ENCODE measurements at places on chromosomes 16 and 17.

DNA sequence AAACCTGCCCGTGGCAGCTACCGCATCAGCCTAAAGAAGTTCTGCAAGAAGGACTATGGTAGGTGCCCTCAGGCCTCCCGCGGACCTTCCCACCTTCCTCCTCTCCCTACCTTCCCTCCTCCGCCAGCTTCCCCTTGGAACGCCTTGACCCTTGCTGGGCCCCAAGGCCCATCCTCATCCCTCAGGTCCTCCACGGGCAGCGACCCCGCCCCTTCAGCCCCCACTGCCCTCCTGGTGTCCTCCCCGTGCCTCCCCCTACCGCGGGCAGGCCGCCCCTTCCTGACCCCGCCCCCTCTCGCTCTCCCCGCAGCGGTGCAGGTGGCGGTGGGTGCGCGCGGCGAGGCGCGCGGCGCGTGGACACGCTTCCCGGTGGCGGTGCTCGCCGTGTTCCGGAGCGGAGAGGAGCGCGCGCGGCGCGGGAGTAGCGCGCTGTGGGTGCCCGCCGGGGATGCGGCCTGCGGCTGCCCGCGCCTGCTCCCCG is 1.4 kb upstream of the TBC1D24 start:
- DNase-seq: no peak

DNA sequence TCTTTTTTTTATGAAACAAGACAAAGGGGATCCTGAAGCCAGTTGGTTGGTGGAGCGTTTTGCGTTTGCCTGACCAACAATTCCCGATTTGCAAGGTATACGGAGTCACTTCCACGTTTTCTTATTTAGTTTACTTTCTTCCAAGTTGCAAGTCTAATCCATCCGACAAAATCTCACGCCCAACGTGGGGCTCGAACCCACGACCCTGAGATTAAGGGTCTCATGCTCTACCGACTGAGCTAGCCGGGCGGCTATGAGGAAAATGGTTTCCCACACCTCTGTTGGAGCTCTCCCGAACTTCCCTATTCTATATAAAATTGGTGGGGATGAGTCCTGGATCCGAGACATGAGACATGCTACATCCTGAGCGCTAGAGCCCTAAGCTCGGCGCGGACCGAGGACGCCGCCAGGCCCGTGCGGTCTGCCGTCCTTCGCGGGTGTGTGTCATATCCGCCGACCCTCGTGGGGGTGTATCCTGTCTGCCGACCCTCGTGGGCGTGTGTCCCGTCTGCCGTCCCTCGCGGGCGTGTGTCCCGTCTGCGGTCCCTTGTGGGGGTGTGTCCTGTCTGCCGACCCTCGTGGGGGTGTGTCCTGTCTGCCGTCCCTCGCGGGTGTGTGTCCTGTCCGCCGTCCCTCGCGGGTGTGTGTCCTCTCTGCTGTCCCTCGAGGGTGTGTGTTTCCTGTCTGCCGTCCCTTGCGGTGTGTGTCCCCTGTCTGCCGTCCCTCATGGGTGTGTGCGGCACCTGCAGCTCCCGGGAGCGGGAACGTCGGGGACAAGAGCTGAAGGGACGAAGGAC is 22.6 kb downstream of the ZNF213 start:
- no peak for DNase-seq

- DNase-seq: no peak
These were observed 143.3 kb upstream of the AXIN2 start for GRCh38 chr17:65704731-65705130.

DNA sequence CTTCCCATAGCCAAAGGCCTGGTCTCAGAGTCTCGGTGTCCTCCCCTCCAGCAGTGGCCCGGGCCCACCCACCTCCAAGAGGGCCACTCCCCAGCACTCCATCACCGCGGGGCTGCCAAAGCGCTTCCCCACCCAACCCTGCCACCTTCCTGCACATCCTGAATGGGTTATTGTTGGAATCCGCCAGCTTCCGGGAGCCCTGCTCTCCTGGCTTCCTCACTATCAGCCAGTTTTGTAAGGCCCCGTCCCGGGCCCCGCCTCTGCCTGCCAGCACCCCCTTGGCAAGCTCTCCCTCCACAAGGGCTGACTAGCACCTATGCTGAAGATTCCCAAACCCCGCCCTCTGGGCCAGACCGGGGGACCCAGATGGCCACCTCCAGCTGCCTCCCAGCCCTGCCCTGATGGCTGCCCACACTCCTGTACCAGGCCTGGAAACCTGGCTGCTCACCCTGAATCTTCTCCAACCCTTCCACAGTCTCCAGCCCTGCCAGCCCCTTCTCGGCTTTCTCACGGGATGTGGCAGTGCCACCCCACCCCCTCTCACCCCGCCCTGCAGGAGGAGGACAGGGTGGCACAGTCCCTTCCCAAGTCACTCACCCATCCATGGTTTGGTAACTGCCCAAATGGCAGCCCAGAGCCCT is 14.4 kb downstream of the MYBBP1A start:
- DNase-seq: no peak

DNA sequence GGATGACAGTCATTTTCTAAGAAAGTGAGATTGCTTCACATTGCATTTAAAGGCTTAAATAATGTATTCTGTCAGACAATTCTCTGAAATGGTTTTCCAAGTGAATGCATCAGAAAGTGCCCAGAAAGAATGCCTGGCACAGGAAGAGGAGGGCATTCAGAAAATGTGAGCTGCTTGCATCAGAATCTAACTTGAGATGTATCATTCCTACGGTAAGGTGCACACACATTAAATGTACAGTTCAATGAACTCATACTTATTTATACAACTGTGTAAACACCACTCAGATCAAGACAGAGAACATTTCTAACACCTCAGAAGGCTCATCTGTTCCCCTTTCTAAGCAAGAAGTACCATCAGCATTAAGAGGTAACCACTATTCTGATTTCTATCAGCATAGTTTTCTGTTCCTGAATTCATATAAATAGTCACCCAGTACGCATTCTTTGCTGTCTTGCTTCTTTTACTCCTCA is 638.0 kb downstream of the MAF start:
- DNase-seq: no peak

DNA sequence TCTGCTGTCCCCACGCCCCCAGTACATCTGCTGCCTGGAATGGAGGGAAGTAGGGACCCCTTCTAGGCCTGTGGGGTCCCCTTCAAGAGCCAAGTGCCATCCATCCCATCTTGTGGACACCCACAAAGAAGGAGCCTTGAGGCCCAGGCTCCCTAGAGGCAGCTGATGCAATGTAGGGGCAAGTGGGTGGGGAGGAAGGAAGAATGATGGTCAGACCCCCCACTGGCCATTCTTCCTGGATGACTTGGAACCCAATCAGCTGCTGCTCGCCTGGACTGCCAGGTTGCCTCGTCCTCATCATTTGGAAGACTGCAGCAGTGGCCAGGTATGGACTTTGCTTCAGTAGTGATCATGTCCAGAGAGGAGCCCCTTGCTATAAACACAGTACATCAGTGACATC is 48.9 kb downstream of the SMPD3 start:
- no peak for DNase-seq

DNA sequence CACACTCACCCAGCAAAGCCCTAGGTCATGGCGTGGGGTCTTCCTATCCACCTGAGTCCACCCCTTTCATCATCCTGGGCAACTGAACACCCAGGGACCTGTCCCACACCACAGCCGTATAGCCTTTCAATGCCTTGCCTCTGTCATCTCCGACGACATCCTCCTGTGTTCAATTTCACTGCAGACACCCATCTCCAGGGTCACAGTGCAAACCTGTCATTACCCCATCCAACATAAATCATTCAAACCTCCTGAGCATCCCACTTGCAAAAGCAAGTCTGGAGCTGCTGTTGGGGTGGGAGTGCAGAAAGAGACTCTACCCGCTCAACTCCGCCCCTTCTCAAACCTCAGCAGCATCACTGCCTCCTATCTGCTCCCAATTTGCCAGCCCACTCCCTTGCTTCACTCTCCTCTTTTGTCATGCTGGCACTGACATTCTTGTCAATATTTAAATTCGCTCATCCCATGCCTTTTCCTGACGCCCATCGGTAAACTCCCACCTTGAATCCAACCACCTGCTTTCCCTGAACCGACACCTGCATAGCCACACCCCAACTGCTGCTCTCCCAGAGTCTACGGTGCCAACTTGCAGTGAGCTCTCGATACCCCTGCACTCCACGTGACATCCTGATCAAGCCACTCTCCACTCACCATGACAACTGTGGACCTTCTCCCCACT is 37.0 kb downstream of the MARF1 start:
- no peak for DNase-seq

DNA sequence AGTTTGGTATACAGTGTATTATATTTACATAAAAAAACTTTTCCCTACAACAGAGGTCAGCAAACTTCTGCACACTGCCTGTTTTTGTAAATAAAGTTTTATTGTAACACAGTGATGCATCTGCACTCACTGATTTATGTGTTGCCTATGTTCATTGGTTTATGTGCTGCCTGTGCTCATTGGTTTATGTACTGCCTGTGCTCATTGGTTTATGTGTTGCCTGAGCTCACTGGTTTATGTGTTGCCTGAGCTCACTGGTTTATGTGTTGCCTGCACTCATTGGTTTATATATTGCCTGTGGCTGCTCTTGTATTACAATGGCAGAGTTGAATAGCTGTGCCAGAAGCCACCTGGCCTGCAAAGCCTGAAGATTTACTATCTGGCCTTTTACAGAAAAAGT is 81.6 kb downstream of the MYH11 start:
- no peak for DNase-seq

GRCh38 chr17:56697190-56697589 is 103.7 kb downstream of the NOG start:
- DNase-seq: no peak

Measured in vagina (tissue), 2 donors.